ENCODE measurements at places on chromosomes 6 and 20. TPM values are rescaled to one million over a fixed set of nuclear protein-coding genes. Genes with fewer than 3 reads are reported as not detected.

SAPCD1 gene
- total RNA-seq: not detected

DNA sequence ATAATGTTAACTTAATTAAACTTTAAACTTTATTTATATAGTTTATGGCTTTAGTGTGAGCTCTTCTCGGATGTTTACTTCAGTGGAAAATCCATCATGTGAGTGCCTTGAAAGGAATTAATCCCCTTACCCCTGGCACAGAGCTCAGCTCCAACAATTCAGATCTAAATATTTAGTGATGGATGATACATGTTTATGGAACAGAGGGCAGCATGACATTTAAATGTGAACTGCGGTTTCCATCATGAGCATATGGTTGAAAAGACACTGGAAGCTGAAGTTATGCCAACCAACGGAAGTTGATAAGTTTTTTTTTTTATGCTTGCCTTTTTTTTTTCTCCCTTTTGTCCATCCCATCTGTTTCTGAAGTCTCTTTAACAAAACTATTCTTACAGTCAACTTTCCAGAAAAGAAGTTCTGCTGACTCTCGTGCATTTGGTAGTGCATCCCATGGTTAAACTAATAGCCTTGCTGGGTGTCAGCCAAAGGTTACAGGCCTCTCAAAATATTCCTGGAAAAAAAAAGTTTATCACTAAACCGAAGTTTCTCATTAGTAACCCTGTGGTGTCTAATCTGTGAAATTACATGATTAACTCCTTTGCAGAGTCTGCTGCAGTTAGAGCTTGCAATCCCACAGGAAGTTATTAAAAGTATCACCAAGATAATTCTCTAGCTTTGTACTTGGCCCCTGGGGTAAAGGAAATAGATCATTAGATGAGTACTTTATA lies 243.9 kb upstream of the TCF21 start:
- DNase-seq: peak; percentile 72

DNA sequence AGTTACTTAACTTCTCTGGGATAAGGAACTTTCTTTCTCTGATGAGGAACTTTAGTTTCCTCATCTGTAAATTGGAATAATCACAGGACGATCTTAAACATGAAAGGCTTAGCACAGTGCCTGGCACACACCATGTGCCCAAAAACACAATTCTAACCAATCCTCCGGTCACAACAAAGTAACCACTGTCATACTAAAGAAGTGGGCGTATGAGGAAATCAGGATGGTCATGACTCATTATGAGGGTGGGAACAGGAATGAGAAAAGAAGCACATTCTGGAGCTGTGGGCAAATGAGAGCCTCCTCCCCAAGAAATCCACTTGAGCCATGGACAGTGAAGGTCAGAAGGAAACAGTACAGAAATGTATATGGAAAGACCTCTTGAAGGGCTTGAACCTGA lies 82.9 kb downstream of the LRFN2 start:
- no peak for DNase-seq

DNA sequence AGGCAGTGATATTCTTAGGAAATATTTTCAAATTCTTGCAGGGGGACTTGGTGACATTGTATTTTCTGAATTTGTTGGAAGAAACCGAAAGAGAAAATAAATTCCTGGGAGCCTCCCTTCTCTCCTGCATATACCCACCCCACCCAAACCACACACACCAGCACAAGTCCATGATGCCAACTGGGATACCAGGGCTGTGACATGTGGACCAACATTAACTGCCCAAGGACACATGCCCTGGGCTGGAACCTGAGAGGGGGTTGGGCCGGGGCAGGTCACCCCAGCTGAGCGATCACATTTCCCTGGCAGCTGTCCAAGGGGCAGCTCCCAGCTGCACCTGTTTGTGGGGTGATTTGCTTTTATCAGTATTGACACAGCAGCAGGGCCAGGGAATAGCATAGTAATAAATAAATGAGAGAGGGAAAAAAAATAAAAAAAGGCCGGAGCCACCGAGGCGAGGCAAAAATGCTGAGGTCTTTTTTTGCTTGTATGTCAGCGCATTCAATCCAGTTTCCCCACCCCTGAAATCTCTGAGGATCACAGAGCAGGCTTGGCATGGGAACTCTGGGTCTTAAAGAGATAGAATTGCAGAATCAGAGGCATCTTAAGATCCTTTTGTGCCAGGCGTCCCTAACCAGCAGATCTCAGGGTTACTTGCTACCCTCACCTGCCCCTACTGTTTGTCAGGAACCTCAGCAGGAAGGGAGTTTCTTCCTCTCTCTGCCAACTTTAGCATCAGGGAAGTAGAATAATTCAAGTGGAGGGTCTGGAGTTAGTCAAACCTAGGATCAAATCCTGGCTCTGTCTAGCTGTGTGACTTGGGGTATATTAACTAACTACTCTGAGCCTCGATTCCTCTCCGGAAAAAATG lies 66.5 kb upstream of the PIM1 start:
- DNase-seq: peak; percentile 99

DNA sequence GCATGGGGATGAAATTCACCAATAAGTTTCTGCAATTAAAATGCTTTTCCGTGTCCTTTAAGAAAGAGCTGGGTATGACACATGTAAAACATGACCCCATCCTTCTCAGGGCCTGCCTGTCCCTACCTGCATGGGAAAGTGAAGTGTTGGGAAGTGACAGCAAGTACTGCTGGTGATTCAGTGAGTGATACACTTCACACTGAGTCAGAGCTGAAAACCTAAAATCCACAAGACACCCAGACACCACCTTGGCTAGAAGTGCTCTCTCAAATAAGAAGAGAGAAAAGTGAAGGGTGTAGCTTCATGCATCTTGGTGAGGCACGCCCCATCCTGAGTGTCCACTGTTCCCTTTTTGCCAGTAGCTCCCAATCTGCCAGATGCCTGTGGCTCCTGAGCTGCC lies 3.3 kb downstream of the RAB22A start:
- no peak for DNase-seq

MYB gene
- not detected for total RNA-seq

DNA sequence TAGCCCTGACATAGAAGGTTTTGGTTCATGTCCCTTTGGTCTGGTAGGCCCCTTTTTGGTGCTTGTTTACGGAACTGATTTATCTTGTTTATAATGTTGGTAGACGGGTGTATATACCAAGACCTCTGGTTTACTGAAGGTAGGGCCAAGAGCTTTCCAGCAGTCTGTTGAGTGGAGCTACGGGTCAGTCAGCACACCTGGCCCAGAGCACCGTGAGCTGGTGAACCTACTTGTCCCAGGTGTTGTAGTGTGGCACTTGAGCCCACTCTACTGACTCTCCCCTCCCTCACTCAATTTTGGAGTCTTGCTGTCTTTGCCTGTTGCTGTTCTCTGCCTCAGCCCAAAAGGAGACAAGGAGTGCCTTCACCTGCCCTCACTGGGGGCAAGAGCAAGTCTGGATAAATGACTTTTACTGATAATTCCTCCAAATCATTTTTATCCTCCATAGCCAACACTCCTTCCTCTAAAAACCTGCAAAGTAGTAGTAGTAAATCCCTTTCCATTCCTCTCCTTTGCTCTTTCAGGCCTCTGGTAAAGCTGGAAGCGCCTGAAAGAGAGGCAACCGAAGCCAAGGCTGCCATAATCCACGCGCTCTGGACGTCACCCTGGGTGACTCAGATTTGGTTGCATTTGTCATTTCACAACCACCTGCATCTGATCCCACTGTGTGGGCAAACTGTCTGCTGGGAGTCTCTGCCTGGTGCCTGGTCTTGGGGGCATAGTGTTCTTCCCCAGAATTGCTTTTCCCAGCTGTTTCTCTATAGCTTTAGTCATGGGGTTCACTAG lies 22.2 kb downstream of the RREB1 start:
- peak; percentile 83 for DNase-seq

DNA sequence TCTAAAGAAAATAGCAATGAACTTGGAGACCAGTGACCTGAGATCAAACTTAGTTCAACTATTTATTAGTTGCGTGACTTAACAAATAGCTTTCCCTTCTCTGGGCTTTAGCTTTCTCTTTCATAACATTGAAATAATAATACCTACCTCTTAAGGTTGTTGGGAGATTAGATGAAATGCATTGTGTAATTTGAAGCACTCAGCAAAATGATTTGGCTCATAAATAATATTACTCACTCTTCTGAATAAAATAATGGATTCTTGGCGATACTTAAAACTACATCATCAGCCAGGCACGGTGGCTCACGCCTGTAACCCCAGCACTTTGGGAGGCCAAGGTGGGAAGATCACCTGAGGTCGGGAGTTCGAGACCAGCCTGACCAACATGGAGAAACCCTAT lies 556.2 kb upstream of the JARID2 start:
- no peak for DNase-seq

ELOVL2 gene
- total RNA-seq: 0.05 TPM

FAXC gene
- total RNA-seq: 3.0 TPM

- no peak for DNase-seq
These were observed 75.3 kb downstream of the PRDM1 start for GRCh38 chr6:106161311-106161874.

DNA sequence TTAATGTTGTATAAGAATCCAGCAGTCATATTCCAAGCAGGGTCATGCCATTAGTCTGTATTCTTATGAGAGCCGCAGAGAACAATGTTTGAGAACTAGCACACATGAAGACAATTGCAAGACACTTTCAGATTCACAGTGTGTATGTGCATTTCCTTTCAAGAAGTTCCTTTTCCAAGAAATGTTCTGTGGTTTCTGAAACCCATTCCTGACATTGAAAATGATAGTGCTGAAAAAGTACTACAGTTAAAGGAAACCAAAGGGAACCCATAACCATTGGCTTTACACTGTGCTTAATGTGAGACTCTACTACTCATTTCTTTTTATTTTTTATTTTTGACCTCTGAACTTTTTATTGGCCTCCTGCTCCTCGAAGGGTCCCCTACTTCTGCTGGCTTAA lies 4.2 kb upstream of the CALHM6 start:
- DNase-seq: no peak

CRYBG1 gene
- 2.2 TPM for total RNA-seq

HLA-DRB1 gene
- total RNA-seq: 0.21 TPM

DNA sequence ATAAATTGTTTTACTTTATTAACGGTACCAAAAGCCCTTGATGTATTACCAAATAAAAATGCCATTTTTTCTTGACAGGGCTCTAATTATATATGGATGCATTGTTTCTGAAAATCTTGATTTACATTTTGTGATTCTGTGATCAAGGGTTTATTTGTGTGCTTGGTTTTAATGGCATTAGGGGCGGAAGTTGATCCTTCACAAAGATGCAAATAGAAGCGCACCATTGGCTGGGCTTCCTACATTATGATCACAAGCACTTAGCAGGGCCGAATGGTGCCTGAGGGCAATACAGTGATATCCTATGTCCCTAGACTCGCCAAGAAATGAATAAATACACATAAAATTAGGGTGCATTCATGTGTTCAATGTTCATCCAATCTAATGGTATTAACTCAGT lies 172.9 kb upstream of the UST start:
- DNase-seq: no peak

Measured in myocyte (in vitro differentiated cells).